ENCODE measurements at places on chromosomes 2 and 18. TPM values are rescaled to one million over a fixed set of nuclear protein-coding genes. Genes with fewer than 3 reads are reported as not detected.

The IL18RAP gene
- not detected for total RNA-seq

The ASAP2 gene
- total RNA-seq, result 16.6 TPM

The KCNS3 gene
- 20.5 TPM for total RNA-seq

The CSRNP3 gene
- total RNA-seq, result 6.7 TPM

The CPLX4 gene
- total RNA-seq, result not detected

The ENOSF1 gene
- 26.4 TPM for total RNA-seq

The GDF7 gene
- 0.06 TPM for total RNA-seq

The XIRP2 gene
- total RNA-seq, result 0.11 TPM
